ENCODE measurements at places on chromosomes 2 and 18.

GRCh38 chr2:64400105-64400728 is 53.7 kb upstream of the LGALSL start:
- DNase-seq: no peak

- DNase-seq: no peak
These were observed 28.1 kb upstream of the ACTR3 start for GRCh38 chr2:113861740-113862139.

- no peak for DNase-seq
These were observed 34.9 kb upstream of the PTPN4 start for GRCh38 chr2:119724656-119725485.

GRCh38 chr2:42834161-42834560 is 41.8 kb upstream of the HAAO start:
- DNase-seq: no peak

DNA sequence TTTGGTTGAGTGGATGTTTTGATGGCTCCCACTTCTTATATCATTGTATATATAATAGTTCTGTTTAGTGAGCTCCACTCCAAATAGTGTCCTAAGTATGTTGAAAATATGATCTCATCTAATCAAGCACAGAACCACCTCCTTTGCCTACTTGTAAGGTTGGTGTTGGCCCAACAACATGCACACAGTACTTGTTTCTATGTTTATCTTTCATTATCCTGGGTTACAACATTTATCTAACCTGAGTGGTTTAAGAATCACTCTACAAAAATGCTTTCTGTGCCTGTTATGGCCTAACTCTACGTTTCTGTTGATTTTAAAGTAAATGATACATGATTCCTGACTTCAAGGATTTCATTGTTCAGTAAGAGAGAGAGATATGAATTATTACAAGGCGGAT is 281.9 kb downstream of the FIGN start:
- no peak for DNase-seq

GRCh38 chr2:29253-29652 is 17.1 kb downstream of the FAM110C start:
- DNase-seq: no peak

DNA sequence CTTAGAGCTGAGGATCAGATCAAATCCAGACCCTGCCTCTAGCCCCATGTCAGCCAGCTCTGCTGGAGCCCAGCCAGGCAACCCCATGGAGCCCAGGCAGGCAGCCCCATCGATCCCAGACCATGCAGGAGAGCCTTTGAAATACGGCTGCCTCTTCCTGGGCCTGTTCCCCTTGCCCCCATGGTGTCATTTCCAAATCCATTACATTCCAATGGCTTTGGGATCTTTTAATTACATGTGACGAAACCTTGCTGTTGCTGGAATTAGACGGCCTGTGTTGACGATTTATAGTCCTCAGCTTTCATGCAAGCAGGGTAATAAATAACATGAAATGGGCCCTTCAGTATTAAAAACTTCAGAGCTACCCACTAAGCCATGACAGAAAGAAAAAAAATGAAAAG is 75.8 kb upstream of the SLC14A2 start:
- no peak for DNase-seq

- DNase-seq: no peak
These were observed 29.9 kb downstream of the PPP1R1C start for GRCh38 chr2:182015334-182016109.

DNA sequence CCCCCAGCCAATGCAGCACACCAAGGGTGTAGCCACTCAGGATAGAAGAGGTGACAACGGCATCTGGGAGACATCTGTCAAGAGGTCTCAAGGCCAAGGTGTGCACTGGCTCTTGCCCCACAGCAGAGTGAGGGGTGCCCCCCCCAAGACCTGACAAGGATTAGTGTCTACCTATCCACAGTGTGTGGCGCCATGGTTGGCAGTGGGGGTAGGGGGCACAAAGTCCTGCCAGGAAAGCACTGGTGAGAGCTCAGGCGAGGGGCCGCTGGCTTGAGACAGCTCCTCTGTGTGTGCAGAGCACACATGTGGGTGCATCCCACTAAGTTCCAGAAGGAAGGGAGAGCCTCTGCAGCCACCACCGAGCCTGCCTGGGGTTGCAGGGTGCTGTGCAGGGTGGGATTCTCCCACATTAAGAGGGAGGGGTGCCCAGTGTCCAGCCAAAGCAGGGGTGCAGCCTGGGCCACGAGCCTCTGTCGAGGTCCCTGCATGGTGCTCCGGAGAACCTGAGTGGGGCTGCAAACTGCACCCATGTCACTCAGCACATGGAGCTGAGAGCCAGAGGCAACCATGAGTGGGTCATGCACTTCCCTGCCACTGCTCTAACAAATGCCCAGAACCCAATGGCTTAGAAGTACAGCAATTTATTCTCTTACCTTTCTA is 311.2 kb upstream of the HDAC4 start:
- no peak for DNase-seq

DNA sequence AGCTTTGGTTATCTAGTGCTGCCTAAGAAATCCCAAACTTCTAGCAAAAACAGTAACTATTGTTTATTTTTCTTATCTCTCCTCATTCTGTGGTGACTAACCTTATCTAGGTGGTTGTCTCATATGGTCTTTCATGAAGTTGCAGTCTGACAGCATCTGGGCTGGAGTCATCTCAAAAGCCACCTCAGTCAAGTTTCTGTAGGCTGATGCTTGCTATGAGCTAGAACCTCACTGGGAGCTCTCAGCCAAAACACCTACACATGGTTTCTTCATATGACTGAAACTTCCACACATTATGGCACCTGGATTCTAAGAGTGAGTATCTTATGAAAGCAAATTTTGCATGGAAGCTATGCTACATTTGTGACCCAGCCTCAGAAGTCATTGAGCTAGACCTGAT is 596.4 kb upstream of the VRK2 start:
- no peak for DNase-seq

DNA sequence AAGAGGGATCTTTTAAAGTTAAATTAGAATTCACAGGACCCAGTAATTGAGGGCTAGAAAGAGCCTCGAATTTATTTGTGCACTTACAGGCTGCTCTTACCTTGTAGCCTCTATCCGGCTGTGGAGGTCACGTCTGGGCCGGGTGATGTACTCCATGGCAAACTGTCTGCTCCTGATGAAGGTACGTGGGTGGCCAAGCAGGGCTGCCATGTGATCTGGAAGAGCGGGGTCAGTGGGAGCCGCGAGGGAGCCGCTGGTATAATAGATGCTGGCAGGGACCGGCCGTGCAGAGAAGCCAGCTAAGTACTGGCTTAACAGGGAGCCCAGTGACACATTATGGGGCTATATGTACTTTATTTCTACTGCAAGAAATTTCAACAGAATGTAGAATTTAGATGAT is 59.2 kb downstream of the ADI1 start:
- DNase-seq: no peak

DNA sequence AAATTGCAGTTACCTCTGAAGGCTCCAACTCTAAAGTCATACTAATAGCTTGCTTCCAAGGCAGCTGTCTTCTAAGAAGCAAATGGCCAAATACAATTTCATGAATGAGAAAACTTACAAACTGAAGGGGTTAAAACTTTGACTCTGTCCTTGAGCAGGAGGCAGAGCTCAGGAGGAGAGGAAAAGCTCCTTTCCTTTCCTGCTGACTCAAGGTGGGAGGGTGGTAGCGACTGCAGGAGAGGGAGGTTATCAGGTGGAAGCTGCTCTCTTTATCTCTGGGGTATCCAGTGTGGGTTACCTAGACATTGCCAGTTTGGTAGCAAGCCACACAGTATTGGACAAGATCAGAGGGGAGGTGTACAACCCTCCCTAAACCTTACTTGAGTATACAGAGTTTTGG is 2.7 kb upstream of the EFEMP1 start:
- peak; percentile 41 for DNase-seq

DNA sequence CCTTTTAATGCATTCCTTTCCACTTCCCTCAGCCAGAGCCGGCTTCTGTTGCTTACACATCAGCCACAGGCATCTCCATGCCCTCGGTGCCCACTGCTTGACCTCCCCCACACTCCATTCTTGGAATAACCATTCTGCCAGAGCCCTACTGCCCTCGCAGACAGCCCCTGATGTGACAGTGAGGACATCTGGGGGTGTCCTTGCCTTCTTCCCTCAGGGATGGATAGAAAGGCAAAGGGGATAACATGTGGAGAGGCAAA is 6.4 kb upstream of the NPPC start:
- DNase-seq: no peak

GRCh38 chr2:150595803-150596470 is 108.5 kb upstream of the RND3 start:
- no peak for DNase-seq

DNA sequence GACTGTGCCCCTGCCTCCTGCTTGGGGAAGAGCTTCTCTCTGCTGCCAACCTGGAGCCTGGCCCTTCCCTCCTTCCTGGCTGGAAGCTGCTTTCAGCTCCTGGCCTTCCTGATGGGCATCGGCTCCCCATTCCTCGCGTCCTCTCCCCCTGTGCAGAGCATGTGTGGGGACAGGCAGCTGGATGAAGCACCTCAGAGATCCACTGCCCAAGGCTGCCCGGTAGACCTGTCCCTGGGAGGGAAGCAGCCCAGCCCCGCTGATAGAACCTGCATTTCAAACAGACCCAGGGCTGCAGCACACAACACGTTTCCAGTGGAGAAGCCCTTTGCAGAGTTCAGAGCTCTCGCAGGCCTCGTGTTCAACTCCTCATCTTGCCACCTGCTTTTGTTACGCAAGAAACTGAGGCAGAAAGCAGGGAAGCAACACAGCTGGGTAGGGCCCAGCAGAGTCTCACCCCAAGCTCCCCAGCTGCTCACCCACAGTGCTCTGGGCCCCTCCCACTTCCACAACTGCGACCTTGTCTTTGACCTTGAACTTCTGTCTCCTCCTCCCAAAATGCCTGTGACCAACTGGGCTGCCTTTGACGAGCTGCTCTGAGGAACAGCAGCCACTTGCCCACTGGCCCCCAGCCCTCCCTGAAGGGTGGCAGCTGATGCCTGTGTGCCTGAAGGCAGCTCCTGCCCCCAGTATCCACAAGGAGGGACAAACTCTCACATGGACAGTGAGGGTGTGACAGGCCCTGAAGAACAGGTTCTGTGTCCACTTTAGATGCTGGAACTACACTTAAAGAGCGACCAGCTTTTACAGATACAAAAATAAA is 65.5 kb downstream of the PARD6G start:
- no peak for DNase-seq

- DNase-seq: no peak
These were observed 56.7 kb upstream of the EML6 start for GRCh38 chr2:54666634-54667265.

GRCh38 chr2:146572598-146572997 is 1272.2 kb upstream of the ACVR2A start:
- DNase-seq: no peak

GRCh38 chr2:12720278-12720620 is 3.5 kb downstream of the TRIB2 start:
- no peak for DNase-seq

- DNase-seq: no peak
These were observed 185.2 kb downstream of the ALPK2 start for GRCh38 chr18:58443671-58444070.

DNA sequence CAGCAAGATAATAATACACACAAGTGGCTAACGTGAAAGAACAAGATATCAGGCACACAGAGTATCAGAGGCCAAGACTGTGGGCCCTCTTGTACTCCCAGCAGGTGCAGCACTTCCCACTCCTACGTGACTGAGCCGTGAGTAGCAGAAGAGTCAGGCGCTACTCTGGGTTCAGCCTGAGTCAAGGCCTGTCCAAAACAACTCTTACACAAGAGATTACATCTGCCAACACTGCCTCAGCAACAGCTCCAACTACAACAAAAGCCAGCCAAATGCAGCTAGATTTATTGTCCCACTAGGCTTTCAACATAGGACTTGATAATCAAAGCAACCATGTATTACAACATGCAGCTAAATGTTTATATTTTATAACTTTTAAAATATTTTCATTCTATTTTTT is 56.2 kb downstream of the ITSN2 start:
- no peak for DNase-seq

- DNase-seq: no peak
These were observed 36.6 kb upstream of the VIT start for GRCh38 chr2:36659872-36660312.

DNA sequence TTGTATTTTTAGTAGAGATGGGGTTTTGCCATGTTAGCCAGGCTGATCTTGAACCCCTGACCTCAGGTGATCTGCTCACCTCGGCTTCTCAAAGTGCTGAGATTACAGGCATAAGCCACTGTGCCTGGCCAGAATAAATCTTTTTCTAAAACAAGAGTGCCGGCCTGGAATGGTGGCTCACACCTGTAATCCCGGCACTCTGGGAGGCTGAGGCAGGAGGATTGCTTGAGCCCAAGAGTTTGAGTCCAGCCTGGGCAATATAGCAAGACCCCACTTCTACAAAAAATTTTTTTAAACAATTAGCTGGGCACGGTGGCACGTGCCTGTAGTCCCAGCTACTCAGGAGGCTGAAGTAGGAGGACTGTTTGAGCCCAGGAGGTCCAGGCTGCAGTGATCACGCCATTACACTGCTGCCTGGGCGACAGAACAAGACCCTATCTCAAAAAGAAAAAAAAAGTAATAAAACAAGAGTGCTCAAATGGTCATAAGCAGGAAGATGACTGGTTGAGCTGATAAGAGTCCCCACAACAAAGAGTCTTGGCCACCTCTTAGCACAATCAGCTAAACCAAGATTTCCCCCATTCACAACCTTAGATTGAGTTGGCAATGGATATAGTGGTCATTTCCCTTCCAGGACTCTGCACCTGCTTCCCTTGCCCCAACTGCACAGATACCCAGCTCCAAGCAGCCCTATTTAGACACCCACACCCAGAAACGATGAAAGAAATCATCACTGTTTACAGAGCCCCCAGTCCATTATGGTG is 5.8 kb upstream of the UCN start:
- no peak for DNase-seq

GRCh38 chr2:166411473-166412230 is 35.9 kb upstream of the SCN9A start:
- no peak for DNase-seq

- no peak for DNase-seq
These were observed 98.9 kb upstream of the CYP1B1 start for GRCh38 chr2:38174646-38175423.

DNA sequence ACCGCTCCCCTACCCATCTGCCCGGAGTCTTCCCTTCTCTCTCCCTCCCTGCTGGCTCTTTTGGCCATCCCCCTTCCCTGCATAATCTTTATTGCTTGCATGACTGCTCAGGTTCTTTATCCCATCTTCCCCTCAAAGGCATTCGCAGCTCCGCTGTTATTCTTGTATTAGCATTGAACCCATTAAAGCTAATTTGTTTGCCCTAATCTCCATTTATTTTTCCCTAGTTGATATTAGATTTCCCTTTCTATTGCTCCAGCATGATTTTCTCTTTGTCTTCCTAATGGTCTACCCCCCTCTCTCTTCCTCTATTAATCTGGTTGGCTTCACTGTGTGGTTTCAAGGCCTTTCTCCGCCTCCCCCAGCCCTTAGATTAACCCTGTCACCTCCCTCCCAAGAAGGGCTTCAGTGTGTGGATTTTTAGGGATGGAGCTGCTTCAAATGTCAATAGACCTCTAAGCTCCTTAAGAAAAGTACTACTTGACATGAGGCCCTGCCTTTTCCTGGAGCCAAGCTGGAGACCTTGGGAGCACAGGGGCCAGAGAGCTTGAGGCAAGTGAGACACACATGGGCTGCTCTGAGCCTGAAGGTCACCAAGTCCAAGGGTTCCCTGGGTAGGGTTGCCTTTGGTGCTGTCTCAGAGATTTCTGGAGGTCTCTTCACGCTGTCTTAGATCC is 20.1 kb downstream of the PAX8 start:
- no peak for DNase-seq

- DNase-seq: no peak
These were observed 2.6 kb downstream of the SATB2 start for GRCh38 chr2:199455210-199455544.

GRCh38 chr2:134137182-134137611 is 116.7 kb upstream of the MGAT5 start:
- no peak for DNase-seq

- no peak for DNase-seq
These were observed 513.5 kb downstream of the CMPK2 start for GRCh38 chr2:6352247-6352646.
